Activated CD4-positive, alpha-beta memory T cell treated with anti-CD3 and anti-CD28 coated beads for 36 hours (primary cell): ENCODE measurements at places on chromosomes 2 and 18. TPM values are rescaled to one million over a fixed set of nuclear protein-coding genes. Genes with fewer than 3 reads are reported as not detected.

The CCDC85A gene
- not detected for total RNA-seq

DNA sequence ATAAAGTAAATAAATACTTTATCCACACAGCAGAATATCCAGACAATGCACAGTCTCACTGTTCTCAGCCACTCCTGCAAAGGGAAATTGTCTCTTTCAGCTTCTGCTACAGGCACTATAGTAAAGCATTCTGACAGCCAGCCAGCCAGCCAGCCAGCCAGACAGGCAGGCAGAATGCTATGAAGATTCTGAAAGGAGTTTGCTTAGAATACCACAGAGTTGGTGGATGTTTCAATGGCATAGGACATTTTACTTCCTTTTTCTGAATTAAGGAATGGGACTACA lies 116.1 kb upstream of the CYP26B1 start:
- H3K4me3 ChIP-seq = no peak overlapping the region
- no peaks in the 10 kb centered on the region for H3K4me1 ChIP-seq
- DNase-seq = no peak

DNA sequence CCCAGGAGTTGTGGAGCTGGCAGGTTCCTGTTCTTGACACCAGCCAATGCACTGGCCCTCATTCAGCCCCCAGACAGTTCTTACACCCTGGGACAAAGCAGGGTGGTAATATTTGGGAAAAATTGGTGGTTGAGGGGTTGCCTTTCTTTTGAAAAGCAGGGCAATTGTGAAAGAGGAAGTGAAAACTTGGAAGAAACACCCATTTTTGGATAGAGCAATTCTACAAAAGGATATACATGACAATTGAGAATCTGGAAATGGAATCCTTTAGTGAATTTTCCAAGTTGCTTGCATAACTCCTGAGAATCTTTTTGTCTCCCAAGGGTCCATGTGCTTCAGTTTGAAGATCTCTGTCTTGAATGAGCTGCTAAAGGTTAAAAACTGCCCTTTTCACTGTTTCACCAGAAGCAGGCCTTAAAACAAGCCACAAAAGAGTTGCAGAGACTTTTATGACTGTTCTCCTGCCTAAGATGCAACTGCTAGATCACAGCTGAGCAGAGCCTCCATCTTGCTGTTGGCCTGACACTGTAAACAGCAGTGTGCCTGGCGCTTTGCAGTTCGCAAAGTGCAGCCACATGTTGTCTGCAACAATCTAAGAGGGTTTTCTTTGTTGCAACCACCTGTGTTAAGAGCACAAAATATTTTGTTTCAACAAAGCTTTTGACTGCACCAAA lies 11.8 kb downstream of the COL4A4 start:
- H3K4me3 ChIP-seq = no peak overlapping the region
- no peaks in the 10 kb centered on the region for H3K36me3 ChIP-seq
- H3K4me1 ChIP-seq = no peaks in the 10 kb centered on the region
- DNase-seq = no peak
- H3K27me3 ChIP-seq = peaks cover 35% of the 10 kb centered on the region

DNA sequence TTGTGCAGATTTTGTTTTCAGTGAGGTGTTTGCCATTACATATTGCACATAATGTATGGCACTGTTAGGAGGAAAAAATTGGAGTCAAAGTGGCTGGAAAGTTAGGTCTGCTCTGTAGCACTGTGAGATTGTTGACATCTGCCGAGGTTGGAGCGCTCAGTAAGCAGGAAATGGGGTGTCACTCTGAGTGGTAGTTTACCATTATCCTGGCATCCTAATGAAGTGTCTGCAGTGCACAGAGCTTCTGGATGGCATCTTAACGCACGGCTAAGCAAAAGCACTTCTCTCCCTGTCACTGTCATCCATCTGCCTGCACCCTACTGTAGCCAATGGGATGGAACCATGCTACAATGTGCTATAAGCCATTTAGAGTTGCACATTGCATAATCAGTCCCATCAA lies 561.9 kb downstream of the ARHGAP15 start:
- peak overlapping the region; percentile 28 for H3K27ac ChIP-seq
- peaks cover 66% of the 10 kb centered on the region for H3K4me1 ChIP-seq
- H3K36me3 ChIP-seq = peaks cover 13% of the 10 kb centered on the region
- no peak for DNase-seq

DNA sequence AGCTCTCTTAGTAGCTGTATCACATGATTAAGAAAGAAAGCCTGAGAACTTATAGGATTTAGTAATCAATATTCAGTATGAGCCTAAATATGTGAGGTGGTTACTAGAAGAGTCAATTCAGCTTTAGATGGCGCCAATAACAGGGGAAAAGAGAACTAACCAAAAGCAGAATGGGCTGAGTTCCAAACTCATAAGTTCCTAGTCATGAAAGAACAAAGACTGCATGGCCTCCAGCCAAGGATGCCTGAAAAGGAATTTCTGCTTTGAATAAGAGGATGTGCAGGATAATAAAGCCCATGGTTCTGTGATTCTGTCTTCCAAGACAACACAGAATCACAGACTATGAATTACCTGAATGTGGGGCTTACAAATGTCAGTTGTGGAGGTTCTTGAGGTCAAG lies 196.5 kb downstream of the SATB2 start:
- H3K36me3 ChIP-seq = no peaks in the 10 kb centered on the region
- no peak overlapping the region for H3K27ac ChIP-seq
- no peaks in the 10 kb centered on the region for H3K27me3 ChIP-seq
- no peak overlapping the region for H3K4me3 ChIP-seq

GRCh38 chr2:107380912-107381311 lies 445.8 kb upstream of the RGPD4 start:
- no peak overlapping the region for H3K27ac ChIP-seq
- no peak for DNase-seq
- no peaks in the 10 kb centered on the region for H3K27me3 ChIP-seq

GRCh38 chr2:199468561-199469513 lies 11.1 kb upstream of the SATB2 start:
- peaks cover 17% of the 10 kb centered on the region for H3K4me1 ChIP-seq
- DNase-seq = peak; percentile 48
- no peaks in the 10 kb centered on the region for H3K36me3 ChIP-seq
- no peak overlapping the region for H3K27ac ChIP-seq
- peak overlapping the region; percentile 26 for H3K4me3 ChIP-seq

GRCh38 chr2:149098701-149099100 lies 60.2 kb downstream of the LYPD6B start:
- H3K27me3 ChIP-seq = peaks cover 8% of the 10 kb centered on the region
- no peak overlapping the region for H3K4me3 ChIP-seq
- no peaks in the 10 kb centered on the region for H3K36me3 ChIP-seq
- no peak for DNase-seq
- no peaks in the 10 kb centered on the region for H3K4me1 ChIP-seq

- DNase-seq = no peak
- no peaks in the 10 kb centered on the region for H3K4me1 ChIP-seq
- H3K27me3 ChIP-seq = no peaks in the 10 kb centered on the region
- H3K27ac ChIP-seq = no peak overlapping the region
Measured at GRCh38 chr2:14647714-14648113, 15.2 kb downstream of the LRATD1 start.
